ENCODE measurements at places on chromosomes 13 and 19.

- DNase-seq, result no peak
These were observed 321.9 kb downstream of the FOXO1 start for GRCh38 chr13:40344270-40345148.

DNA sequence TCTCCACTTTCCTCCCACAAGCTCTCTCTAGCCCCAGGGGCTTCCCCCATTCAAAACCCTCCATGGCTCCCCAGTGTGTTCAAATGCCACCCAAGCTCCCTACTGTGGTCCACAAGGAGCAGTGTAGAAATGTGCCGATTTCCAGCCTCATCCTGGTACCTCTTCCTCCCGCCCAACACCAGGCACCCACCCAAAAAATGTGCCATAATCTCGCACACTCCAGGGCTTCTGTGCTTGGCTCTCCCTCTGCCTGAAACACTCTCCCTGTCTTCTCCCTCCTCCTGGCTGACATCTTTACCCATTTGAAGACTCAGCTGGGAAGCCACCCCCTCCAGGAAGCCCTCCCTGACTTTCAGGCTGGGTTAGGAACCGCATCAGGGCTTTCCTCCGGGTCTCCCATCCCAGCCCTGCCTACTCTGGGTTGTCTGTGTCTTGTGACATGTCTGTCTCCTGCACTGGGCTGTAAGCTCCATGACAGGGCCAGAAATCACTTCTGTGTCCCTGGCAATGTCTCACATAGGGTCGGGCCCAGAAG, 16.6 kb upstream of the MEIS3 start:
- no peak for DNase-seq

- DNase-seq, result peak; percentile 18
These were observed 23.1 kb upstream of the COG3 start for GRCh38 chr13:45441633-45442032.

DNA sequence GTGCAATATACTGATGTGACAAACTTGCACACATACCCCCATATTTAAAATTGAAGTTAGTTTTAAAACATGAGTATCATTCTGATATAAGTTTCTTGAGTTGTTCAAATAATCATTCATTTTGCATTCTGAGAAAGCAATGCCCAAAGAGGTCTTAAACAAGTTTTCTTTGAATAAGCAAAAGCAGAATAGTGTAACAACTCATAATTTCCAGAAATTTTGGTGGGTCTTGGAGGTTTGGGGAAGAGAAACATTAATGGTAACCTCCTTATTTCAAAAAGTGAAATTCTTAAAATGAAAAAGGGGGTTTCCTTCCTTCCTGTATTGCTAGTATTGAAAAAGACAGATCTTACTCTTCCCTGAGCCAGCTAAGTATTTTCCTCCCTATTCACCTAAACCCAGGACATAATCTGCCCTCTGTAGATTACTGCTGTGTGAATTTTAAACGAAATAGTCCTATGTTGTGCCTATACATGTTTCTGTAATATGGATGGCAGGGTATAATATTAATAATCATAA, 30.4 kb downstream of the SLC25A15 start:
- DNase-seq, result no peak

GRCh38 chr13:82833923-82834322, 1048.4 kb downstream of the SLITRK1 start:
- DNase-seq, result no peak

- no peak for DNase-seq
These were observed 1.1 kb upstream of the PLVAP start for GRCh38 chr19:17378271-17378670.

GRCh38 chr19:5680437-5681368, at the start of the genes HSD11B1L and MICOS13:
Gene HSD11B1L (plus strand): TSS chr19:5681027. CDS start chr19:5684833, 3,806 bp downstream.
Gene MICOS13 (minus strand): TSS chr19:5680516. CDS start chr19:5680486, 30 bp downstream.
- DNase-seq, result peak; percentile 98

DNA sequence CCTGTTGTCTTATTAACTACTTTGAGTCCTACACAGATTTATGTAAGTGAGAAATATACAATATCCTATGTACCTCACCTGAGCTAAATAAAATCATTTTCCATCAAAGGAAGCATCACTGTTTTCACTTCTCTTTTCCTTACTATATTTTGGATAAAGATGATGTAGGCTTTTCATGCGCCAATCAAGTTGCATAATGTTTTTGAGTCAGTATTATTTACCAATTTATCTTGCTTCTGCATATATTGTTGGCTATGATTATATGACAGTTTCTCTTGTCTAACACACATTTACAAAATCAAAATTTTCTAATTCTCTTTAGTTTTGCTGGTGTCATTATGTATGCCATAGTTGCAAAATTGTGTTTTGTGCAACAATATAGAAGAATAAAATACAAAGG, 67.9 kb upstream of the FRY start:
- no peak for DNase-seq

- DNase-seq, result no peak
These were observed 26.1 kb upstream of the TIMM44 start for GRCh38 chr19:7969555-7969939.

- no peak for DNase-seq
These were observed 86.4 kb downstream of the TSC22D1 start for GRCh38 chr13:44489751-44490150.

DNA sequence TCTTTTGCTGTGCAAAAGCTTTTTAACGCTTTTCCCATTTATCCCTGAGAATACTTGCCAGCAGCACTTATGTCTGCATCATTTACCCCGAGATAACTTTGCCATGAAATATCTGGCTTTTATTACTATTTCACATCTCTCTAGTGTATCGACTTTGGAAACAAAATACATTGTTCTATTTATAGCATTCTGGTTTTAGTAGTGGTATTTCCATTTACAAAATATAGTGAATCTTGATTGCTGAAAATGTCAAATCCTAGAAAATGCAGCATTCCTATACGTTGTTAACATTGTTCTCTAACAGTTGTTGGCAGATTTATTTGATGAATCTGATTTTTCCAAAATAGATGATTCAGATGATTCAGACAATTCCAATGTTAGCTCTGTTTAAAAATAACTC, 189.3 kb upstream of the SPRY2 start:
- no peak for DNase-seq

DNA sequence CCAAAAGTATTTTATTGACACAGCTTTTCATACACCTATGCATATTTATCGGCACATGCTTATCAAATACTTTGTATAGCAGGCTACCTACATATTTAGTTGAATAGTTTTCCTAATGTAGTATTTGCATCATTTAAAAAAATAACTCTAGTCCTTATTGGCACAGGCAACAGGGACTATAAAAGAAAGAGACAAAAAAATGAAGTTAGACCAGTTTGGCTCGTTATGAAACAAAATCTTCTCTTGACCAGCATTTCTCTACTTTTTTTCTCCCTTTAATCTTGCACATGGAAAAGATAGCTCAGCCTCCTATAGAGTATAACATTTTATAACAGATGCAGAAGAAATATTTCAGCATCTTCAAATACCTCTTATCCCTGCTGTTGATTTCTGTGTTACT, 794.8 kb upstream of the MIR17HG start:
- DNase-seq, result no peak

DNA sequence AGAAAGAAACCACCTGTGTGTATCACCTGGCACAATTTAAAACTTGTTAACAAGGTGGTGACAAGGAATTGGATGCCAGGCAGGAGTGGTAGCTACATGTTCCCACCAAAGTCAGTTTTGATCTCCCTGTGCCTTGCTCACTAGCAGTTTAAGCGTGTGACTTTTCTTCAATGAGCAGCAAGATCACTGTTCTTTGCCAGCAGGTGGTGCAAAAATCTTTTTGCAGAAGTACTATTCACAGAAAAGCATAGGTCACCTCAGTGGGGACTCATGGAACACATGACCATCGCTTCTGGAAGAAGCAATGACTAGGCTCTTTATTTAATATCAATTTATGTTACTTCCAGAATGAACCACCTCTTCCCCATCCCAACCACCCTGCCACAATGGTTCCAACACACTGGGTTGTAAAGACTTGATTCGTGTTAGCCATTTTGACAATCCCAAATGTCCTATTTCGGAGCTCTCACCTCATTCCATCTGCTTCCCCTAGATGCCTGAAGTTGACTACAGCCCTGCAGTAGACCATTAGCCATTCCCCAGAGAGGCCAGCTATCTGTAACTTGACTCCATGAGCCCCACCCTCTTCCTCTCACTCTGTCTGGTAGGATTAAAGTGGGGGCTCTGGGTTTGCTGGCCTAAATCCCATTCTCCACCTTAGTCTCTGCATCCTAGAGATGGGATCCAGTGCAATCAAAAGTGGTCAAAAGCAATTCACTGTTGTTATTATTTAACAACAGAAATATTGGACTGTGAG, 59.1 kb upstream of the TNFRSF19 start:
- DNase-seq, result peak; percentile 17

DNA sequence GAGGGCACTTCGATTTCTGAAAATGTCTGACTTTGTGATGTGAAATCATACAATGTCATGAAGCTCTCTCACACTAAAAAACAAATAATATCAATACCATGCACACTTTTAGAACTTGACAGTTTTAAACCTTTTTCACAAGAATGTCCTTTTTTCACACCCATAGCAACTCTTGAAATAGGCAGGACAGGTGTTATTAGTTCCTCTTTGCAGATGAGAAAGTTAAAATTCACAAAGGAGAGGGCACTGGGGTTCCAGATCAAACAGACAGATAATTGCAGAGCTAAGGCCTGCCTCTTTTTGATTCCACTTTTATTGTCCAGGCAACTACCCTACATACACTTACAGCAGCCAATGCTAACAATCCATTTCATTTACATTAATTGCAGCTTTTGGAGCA, 142.8 kb downstream of the KLF12 start:
- DNase-seq, result no peak

- DNase-seq, result no peak
These were observed 3.0 kb downstream of the ZNF490 start for GRCh38 chr19:12607631-12608030.

GRCh38 chr13:73168226-73168952, 109.6 kb downstream of the KLF5 start:
- DNase-seq, result no peak

All from Jurkat, Clone E6-1 (cell line).